ENCODE measurements at places on chromosomes 5 and 9.

DNA sequence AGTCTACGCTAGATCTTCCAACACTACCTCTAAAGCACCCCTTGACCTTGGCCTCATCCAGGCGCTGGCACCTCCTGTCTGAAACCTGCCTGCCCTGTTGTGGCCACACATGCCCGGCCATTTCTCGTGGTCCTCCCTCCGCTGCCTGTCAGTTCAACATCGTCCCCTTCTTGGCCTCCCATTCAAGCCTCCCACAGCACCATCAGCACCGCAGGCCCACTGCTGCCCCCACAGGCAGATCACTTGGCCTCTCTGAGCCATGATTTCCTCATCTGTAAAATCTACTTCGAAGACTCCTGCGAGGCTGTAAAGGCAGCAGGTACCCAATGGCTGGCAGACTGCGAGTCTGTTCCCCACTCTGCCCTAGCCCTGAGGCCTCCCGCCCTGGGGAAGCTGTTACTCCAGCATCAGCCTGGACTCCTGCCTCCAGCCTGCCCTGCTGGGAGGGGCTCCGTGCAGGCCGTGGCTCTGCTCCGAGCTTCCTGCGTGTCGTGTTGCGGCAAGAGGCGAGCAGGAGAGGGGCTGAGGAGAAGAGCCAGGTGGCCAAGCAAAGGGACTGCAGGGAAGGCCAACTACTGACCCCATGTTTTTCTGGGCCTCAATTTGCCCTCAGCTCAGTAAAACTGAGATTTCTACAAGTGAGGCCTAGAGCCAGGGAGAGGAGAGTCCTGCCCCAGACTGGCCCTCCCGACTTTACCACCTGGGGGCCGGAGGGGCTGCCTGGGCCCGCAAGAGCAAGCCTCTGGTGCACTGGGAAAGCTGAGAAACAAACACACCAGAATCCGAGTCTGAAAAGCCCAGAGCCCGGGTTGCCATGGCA is 70.5 kb upstream of the LRRTM2 start:
- no peak for DNase-seq

DNA sequence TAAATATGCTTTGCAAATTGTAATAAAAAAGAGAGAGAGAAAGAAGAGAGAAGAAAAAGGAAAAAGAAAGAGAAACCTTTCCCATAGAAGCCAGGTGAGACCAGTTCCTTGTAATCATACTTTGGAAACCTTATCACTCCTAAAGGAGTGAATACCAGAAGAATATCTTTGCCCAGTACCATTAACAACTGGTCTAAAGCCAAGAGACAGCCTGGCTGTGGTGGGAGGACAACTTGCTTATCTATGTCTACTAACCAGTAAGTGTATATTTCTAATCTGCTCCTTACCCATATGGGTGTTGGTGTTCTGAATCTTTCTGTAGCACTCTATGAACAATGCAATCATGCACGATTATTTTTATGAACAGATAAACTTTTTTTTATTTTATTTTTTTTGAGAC is 10.5 kb upstream of the TXN start:
- no peak for DNase-seq

- no peak for DNase-seq
Measured at GRCh38 chr9:126051446-126052130, 275.0 kb upstream of the MVB12B start.

DNA sequence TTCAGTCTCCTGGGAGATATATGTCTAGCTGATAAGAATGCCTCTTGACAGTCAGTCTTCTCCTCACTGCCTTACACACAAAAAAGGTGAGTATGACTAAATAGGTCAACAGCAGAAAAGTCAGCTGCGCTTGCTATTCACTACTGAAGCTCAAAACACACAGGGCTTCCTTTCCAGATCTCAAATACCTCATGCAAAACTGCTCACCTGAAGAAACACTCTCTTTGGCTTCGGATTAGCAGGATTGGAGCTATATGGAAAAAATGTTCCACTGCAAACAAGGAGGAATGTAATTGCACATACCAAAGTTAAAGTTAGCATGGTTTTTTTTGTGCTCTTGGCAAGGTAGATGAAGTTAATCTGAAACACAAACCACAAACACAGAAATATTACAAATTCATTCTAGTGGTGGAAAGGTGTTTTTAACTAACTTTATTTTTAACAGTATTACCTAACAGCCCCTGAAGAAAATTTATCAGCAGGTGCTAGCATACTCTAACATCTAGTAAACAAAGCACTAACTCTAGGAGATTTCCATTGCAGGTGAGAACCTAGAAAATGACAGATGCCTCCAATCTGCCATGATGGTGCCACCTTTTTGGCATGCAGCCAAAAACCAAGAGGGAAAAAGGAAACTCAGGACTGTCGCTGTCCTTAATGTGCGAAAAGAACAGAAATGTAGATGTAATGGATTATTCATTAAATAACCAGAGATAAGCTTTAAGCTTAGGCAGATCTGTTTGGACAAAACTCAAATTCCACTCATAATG is 31.8 kb downstream of the ERMP1 start:
- no peak for DNase-seq

GRCh38 chr9:1495282-1496030 is 445.3 kb downstream of the DMRT2 start:
- no peak for DNase-seq

DNA sequence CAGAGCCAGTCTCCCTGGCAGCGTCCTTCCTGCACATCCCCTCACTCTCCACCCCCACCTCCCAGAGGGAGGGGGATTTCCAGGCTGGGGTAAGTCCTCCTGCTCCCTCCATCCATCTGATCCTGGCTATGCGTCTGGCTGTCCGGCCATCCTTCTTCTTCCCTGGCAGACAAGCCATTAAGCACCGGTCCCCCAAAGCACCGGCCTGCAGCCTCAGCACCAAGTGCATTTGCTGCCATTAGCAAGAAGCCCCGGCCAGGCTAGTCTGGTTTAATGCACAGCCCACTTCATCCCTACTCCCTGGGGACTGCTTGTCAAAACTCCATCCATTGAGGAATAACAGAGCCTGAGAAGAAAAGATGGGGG is 208.7 kb upstream of the IER5L start:
- DNase-seq, result no peak

DNA sequence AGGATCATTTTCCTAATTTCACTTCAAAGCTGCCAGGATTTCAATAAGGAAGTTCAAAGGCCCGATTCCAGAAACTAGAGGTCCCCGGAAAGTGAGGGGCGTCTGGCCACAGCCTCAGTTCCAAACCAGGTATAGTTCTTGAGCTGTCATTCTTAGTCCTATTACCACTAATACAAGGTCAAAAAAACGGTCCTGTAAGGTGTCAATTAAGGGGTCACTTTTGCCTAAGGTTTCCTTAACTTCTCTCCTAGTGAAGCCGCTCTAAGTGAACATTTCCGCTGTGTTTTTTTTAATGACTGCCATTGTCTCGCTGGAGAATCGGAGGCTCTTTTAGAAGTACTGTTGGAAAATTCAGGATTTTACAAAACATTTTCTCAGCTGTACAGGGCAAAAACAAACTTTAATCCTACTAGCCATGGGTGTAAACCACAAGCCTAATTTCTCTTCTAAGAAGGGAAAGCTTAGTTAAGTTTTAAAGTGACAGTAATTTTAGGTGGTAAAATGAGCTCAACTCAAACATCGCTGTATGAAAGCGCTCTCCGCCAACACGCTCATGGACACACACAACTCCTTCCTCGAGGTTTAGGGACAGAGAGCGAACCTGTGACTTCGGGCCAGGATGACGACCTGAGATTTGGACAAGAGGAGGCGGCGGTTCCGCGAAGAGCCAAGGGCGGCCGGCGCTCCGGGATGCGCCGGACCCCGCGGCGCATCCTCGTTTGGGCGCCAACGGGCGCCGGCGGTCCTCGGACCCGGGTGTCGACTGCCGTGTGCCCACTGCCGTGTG is 76.7 kb upstream of the IFNE start:
- DNase-seq, result no peak

DNA sequence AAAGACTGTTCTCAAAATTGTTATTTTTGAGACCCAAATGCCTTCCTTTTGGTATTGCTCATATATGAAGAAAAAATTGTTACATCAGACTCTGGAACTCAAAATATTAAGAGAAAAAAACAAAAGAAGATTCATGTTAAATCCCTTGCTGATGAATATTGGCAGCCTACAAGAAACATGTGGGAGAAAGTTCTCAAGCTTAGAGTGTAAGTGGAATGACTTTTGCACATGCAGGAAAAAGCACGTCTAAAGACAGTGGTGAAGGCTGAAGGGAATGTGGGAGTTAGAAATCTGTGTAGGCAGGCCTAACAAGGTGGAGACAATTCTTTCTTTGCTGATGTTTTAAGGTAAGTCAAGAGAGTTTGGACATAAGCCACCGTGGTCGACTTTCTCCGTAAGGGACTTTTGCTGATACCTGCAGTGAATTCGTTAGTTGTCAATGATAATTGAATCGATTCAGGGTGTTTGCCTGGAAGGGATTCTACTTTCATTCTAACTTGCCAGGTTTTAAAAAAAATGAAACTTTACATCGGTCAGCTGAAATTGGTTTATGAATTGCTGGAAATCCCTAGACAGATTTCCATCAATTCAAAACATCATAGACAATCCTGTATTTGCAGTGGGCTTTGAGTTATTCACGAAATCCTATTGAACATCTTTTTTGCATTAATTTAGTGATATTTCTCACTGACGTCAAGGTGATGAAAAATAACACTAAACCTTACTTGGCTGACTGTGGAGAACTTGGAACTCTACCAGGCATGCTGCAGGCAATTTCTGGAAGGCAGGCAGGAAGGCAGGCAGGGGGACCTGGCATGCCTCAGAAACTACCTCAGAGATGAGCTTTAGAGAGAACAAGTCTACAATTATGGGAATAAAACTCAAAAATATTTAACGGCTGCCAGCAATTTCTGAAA is 359.1 kb upstream of the ADAMTSL1 start:
- DNase-seq, result no peak

- DNase-seq, result no peak
Measured at GRCh38 chr9:114098936-114099668, at the start of gene KIF12. TSS of gene KIF12 (minus strand) at chr9:114099292. CDS start at chr9:114099276, 16 bp downstream.

GRCh38 chr5:153717287-153717686 is 226.8 kb downstream of the GRIA1 start:
- DNase-seq, result no peak

DNA sequence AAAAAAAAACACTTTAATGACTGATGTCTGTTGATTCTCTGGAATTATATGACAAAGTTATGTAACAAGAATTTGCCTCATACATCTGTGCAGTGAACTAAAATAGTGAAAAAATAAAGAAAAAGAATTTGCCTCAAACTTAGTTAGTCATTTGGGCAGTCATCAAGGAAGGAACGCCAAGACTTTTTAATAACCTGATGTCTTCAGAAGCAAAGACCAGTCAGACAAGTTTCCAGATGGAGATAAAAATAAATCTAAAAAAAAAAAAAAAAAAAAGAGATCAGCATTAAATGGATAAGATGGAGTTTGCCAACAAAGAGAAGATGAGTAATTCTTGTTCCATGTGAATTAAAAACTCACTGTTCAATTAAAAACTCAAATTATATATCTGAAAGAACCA is 52.3 kb upstream of the JMY start:
- DNase-seq, result no peak

GRCh38 chr9:21096172-21096900 is 18.6 kb upstream of the IFNB1 start:
- peak; percentile 82 for DNase-seq

GRCh38 chr9:21974722-21975409 is 19.3 kb downstream of the CDKN2A start:
- no peak for DNase-seq

DNA sequence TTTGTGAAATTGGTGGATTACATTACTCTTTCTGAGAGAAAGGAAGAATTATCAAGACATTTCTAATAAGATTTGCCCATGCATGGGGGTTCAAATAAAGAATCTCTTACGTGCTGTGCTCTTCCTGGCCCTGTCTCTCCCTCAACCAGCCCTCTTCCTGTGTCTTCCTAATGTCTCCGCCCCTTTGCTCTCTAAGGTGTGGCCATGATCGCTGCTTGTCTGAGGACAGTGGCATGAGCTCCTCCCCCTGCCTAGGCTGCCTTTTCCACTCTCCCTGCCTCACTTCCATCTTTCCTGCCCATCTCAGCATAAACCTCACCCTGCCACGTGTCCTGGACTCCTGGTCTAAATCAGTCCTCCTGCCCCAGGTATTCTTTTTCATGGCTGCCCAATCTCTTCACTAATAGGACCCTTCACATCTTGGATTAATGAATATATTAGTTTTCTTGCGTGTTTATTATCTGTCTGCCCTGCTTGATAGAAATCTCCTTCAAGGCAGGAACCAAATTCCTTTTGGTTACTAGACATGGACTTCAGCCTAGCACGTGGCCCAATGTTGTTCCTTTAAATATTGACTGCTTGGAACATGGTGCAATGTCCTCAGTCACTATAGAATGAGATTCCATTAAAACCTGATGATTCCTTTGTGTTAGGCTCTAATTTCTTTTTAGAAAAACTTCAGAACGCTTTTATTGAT is 122.3 kb downstream of the MTRR start:
- no peak for DNase-seq

- DNase-seq, result no peak
Measured at GRCh38 chr5:106966686-106967315, 703.9 kb downstream of the EFNA5 start.

- DNase-seq, result no peak
Measured at GRCh38 chr9:405341-405740, 190.7 kb downstream of the DOCK8 start.

DNA sequence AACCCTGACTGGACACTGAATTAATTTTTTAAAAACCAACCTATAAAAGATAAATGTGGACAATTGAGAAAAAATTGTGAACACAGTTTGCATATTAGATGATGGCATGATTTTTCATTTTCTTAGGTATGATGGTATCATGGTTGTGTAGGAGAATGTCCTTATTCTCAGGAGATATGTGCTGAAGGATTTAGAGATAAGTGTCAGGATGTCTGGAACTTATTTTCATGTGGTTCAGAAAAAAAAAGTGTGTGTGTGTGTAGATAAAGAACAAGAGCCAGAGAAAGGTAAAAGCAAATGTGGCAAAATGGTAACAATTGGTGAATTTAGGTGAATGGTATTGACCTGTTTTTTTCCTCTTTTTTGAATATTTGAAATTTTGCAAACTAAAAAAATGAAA is 4.0 kb downstream of the GNPDA1 start:
- DNase-seq, result no peak

- DNase-seq, result peak; percentile 62
Measured at GRCh38 chr5:93791518-93791972, 50.1 kb upstream of the POU5F2 start.

DNA sequence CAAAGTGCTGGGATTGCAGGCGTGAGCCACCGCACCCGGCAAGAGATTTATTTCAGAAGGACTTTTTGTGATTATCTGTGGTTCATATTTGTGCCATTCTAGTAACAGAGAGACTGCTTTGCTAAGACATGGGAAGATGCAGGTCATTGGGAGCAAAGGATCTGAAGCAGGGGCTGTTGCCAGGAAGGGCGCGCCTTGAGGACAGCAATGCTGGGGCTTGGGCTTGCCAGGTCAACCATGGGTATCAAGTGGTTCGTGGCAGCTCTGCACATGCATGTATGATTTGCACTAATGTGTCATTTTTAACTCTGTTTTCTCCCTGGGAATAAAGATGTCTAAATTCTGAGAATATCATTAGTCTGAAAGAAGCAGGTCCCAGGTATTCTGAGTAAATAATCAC is 17.0 kb downstream of the ADAMTS2 start:
- DNase-seq, result no peak

DNA sequence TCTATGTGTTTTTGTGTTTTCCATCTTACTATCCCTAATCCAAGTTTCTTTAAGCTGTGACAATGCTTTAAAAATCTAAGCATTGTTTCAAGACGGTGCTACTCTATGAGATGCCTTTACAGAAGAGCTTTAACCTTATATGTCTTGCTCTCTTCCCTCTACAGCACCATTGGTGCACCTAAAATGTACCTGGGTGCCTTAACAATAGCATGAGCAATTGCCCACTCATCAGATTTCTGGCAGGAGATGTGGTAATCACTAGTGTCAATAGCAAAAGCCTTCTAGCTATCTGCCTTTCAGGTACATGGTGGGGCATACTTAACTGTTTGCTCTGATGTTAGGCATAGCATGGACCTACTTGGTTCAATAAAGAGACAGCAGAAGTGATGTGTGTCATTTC is 222.3 kb upstream of the KIF2A start:
- no peak for DNase-seq

Measured in MV-4-11 (cell line).